ENCODE measurements at places on chromosomes 1 and 21. TPM values are rescaled to one million over a fixed set of nuclear protein-coding genes. Genes with fewer than 3 reads are reported as not detected.

The CDC7 gene
- 1.9 TPM for total RNA-seq

The HPCAL4 gene
- total RNA-seq: not detected

The DCST1 gene
- total RNA-seq: not detected

The TFB2M gene
- total RNA-seq: 12.1 TPM

The GJA5 gene
- total RNA-seq: 8.7 TPM

The IL10 gene
- total RNA-seq: 18.5 TPM

The ANXA9 gene
- total RNA-seq: not detected

The LIN28A gene
- total RNA-seq: not detected

The TEX38 gene
- total RNA-seq: not detected

The MXRA8 gene
- total RNA-seq: 152 TPM

The AADACL3 gene
- not detected for total RNA-seq

The TBX15 gene
- 102 TPM for total RNA-seq

The OR6N1 gene
- not detected for total RNA-seq

The SLC5A9 gene
- total RNA-seq: not detected

The OLFML2B gene
- total RNA-seq: 8.8 TPM

The PLEKHN1 gene
- total RNA-seq: not detected

The CNKSR1 gene
- not detected for total RNA-seq

The CA6 gene
- total RNA-seq: not detected

The NPR1 gene
- total RNA-seq: 220 TPM

The LMOD1 gene
- 44.7 TPM for total RNA-seq

The CYP4X1 gene
- 46.5 TPM for total RNA-seq
